ENCODE measurements at places on chromosomes 2 and 18.

DNA sequence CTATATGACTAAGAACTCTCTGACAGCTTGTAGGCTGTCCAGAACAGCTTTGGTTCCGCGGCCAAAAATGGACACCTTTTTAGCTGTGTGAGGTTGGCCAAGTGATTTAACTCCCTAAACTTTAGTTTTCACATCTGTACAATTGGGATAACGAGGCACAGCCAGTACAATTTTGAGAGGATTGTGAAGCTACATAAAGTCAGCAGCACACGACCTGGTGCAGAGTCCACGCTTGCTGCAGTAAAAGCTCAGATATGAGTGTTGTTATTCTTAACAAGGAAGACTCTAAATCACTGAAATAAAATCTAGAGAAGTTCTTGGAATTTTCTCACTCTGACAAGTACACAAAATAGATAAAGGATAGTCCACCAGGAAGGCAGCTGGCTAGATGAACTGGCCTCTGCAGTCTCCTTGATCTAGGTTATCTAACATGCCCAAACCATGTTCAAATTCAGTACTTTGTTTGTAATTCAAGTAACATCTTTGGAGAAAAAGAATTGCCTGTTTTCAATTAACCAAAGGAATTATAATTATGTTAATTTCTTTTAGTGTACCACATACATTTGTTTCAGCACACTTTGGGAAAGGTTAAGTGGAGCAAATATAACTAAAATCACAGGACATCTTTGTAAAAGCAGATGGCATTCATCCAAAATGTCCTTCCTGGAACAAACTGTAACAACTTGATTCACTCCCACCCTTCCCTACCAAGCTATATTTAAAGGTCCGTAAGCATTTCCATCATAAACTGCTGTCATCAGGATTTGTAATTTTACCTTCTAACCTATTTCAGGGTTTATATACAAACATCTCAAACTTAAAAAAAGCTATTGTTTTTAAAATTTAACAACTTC is 201.7 kb upstream of the STK17B start:
- DNase-seq, result peak; percentile 29

DNA sequence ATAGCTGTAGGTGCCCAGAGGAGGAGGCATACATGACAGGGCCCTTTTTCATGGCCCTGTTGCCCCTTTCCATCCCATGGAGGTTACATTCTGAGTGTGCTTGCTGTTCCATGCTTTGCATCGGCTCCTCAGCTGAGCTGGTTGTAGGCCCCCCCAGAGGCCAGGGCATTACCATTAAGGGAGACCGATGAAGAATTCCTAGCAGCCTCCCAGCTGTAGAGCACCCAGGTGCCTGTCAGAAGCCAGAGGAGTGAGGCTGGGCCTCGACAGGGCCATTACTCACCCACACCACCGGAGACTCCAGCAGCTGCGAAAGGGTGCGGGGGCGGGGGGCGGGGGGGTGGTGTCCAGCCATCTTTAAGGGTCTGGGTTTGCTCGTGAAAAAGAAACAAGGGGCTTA is 72.2 kb downstream of the GALNT14 start:
- no peak for DNase-seq

- no peak for DNase-seq
Measured at GRCh38 chr2:61967262-61967661, 61.8 kb downstream of the COMMD1 start.

- no peak for DNase-seq
Measured at GRCh38 chr2:9394816-9395215, 28.5 kb downstream of the ITGB1BP1 start.

- no peak for DNase-seq
Measured at GRCh38 chr2:157902692-157903091, 26.6 kb upstream of the ACVR1 start.

- no peak for DNase-seq
Measured at GRCh38 chr18:22297008-22297407, 120.7 kb downstream of the CTAGE1 start.

GRCh38 chr2:172195836-172196376 is 93.2 kb upstream of the DLX2 start:
- DNase-seq, result no peak

GRCh38 chr2:193187816-193188215 is 993.1 kb upstream of the TMEFF2 start:
- DNase-seq, result no peak

DNA sequence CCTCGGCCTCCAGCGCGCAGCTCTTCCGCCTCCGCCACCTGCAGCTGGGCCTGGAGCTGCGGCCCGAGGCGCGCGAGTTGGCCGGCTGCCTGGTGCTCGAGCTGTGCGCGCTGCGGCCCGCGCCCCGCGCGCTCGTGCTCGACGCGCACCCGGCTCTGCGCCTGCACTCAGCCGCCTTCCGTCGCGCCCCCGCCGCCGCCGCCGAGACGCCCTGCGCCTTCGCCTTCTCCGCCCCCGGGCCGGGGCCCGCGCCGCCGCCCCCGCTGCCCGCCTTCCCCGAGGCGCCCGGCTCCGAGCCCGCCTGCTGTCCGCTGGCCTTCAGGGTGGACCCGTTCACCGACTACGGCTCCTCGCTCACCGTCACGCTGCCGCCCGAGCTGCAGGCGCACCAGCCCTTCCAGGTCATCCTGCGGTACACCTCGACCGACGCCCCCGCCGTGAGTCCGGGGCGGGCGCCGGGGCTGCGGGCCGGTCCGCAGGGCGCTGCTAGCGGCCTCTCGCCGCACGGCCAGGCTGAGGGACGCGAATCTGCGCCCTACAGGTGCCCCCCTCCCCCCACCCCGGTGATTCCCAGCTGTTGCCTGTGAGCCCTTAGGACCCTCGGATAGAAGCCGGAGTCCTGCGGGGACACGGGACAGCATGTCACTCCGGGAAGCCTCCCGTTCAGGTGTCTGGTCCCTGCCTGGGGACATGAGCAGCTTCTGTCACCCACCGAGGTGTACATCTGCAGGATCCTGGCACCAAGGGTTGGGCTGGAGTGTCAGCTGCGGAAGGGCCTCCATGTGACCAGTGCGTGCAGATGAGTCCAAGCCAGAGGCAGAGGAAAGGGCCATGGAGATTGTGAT is 616 bp downstream of the RNPEPL1 start:
- no peak for DNase-seq

DNA sequence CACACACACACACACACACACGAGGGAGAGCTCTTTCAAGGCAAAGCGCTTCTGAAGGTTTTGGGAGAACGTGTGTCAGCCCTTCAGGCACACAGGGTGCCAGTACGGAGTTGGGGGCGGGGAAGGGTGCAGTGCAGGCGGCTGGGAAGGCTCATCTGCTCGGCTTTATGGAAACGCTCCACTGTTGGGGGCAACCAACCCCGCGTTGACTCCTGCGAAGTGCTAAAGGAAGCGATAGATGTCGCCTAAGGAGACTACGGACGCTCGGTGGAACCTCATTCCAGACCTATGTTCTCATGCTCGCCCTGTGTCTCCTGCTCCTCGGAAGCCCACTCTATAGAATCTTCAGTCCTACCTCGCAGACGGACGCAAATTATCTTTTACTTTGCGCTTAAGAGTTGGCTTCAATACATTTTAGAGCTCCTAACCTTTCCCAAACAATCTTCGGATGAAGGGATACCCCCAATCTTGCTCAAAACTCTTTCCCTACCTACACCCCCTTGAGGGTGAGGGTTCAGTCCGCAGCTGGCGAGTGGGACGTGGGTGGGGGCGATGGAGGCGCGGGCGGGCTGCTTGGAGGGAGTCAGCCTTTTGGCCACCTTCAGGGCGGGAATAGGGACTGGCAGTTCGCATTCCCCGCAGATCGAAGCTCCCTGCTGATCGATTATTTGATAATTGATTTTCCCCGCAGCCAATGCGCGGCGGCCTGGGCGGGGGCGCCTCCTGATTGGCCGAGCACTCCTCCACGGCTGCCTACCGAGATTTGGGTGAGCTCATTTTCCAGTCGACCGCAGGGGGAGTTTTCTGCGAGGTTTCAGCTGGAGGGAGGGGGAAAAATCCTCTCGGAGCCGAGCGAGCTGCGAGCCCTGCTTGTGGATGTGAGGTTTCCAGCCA is 1.9 kb upstream of the MEIS1 start:
- peak; percentile 91 for DNase-seq

DNA sequence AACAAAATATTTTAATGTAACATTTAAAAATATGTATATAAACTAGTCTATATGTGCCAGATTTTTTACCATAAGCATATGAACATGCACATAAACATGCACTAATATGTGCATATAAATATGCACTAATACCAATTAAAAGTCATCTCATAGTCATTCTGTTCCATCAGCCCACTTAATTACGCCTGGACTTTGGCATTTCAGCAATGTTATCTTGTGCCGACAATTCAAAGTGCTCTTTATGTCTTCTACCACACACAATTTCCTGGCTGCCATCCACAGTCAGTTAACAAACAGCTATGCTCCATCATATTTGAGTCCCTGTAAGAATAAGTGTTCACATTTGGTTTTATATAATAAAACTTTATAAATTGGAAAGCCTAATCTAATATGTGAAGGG is 92.6 kb upstream of the TSPYL6 start:
- no peak for DNase-seq

GRCh38 chr2:173819852-173820251 is 145.3 kb downstream of the SP3 start:
- DNase-seq, result no peak

GRCh38 chr2:152015552-152015951 is 83.3 kb downstream of the CACNB4 start:
- DNase-seq, result no peak

GRCh38 chr18:26301681-26302080 is 75.4 kb downstream of the TAF4B start:
- DNase-seq, result no peak

GRCh38 chr18:63617049-63617914 is 26.8 kb downstream of the SERPINB4 start:
- DNase-seq, result no peak

DNA sequence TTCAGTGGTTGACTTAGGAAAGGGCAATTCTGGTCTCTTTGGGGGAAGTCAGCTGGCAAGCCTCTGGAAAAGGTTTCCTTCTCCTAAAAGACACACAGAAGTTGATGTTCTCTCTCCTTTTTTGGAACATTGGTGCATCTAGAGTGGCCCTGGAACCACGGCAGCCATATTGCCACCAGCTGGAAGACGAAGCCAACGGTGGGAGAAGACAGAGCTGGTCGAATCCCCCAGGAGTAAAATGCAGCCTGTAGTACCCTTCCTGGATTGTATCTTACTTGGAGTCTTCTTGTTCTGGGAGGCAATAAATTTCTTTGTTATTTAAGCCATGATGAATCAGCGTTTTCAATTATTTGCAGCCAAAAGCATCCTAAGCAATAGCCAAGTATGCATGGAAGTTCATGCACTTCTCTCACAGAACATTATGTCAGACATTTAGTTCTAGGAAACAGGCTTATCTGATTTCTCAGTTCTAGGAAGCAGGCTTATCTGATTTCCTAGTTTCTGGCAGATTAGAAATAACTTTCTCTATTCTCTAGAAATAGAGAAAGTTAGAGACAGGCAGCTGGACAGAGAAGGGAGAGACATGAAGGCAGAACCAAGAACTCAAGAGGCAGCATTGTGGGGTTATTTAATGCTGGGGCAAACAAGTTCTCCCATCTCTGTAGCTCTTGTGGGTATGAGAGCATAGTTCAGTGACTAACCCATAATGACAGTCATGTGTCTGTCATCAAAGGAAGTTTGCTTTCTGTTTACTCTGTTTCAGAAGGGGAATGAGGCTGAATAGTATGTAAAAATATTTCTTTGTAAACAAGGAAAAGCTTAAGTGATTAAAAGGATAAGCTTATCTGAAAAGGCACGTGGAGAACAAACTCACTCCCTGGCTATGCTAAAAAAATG is 40.5 kb upstream of the NABP1 start:
- DNase-seq, result no peak

- DNase-seq, result no peak
Measured at GRCh38 chr2:25187729-25188350, 19.5 kb upstream of the POMC start.

GRCh38 chr18:34729264-34729663 is 19.2 kb downstream of the DTNA start:
- no peak for DNase-seq

Data from pulmonary artery endothelial cell (primary cell).